ENCODE measurements at places on chromosomes 5 and 9. TPM values are rescaled to one million over a fixed set of nuclear protein-coding genes. Genes with fewer than 3 reads are reported as not detected.
A peak's percentile ranks its signal among the peaks of the same experiment; 100 is the strongest.

Gene PTPDC1
- polyA plus RNA-seq = 8.3 TPM

DNA sequence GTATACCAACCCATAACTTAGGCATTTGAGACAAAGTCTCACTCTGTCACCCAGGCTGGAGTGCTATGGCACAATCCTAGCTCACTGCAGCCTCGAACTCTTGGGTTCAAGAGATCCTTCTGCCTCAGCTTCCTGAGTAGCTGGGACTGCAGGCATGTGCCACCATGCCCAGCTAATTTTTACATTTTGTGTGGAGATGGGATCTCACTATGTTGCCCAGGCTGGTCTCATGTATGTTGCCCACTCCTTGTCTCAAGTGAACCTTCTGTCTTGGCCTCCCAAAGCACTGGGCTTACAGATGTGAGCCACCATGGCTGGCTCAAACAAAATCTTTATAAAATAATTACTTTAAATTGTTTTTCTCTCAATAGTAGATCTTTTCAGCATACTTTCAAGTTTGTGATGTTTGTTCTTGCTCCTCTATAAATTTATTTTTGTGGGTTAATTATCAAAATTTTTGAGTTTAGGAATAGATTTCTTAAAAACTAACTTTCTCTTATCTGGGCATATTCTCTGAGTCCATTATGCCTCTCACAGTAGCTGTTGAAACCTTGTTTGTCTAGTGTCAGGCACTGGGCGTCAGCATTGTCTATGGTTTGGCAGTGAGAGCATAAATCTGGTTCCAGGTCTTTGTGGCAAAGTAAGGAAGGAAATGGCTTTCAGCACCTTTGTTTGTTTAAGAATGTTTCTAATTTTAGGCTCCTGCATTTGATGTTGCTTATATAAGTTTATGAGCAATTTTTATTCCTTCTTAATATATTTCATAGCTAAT lies 38.7 kb downstream of the NLN start:
- DNase-seq = no peak

Gene ADAMTS19
- 18.4 TPM for polyA plus RNA-seq

Gene KIF27
- 7.8 TPM for polyA plus RNA-seq

Gene ORM2
- not detected for polyA plus RNA-seq

Gene STKLD1
- 2.2 TPM for polyA plus RNA-seq

Gene DBH
- polyA plus RNA-seq = 0.72 TPM

- no peak for DNase-seq
These were observed 144.5 kb upstream of the NUDT12 start for GRCh38 chr5:103706939-103707682.

Gene NIPAL4
- polyA plus RNA-seq = 0.37 TPM

DNA sequence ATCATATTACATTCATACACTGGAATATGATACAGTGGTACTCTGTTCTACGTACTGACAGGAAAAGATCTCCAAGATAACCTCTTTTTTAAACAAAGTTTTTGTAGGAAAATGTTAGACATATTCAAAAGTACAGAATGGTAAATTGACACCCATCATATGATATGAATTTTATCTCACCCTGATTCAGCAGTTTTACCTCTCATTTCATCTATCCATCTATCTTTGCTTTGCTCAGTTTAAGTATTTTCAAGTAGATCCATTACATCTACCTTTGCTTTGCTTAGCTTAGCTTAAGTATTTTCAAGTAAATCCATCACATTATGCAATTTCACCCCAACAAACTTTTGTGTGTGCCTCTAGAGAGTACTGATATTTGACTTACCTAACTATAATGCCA lies 14.3 kb downstream of the CCDC112 start:
- no peak for DNase-seq

Gene IFNA2
- polyA plus RNA-seq = not detected

- DNase-seq = no peak
These were observed 295.3 kb upstream of the TNC start for GRCh38 chr9:115413304-115413703.

Gene SLC1A3
- polyA plus RNA-seq = 18.5 TPM

Gene BARHL1
- not detected for polyA plus RNA-seq

Gene DRD1
- not detected for polyA plus RNA-seq

GRCh38 chr9:37994639-37995347 lies 74.2 kb downstream of the SHB start:
- DNase-seq = peak; percentile 60

- no peak for DNase-seq
These were observed 129.4 kb downstream of the C9orf152 start for GRCh38 chr9:110078604-110079003.

Gene TRPM3
- polyA plus RNA-seq = 0.19 TPM

- DNase-seq = no peak
These were observed 92.4 kb upstream of the CPLX2 start for GRCh38 chr5:175778951-175779503.

DNA sequence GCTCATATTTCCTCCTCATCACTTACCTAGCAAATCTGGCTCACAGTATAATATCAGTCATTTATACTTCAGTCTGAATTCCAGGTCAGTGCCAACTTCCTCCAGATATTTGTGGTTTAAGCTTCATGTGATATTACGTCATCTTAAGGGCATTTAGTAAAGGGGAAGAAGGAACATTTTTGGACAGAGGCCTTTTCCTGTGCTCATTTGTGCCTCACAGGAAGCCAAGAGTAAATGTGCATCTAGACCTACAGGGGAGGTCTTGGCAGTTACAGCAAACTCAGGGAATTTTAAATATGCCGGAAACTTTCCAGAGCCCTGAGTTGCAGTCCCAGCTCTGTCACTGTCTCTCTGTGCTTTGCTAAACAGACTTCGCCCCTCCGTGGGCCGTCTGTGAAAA lies 12.3 kb upstream of the KCNIP1 start:
- peak; percentile 62 for DNase-seq

Gene OBP2B
- polyA plus RNA-seq = not detected

Gene CNTNAP3B
- 5.6 TPM for polyA plus RNA-seq

DNA sequence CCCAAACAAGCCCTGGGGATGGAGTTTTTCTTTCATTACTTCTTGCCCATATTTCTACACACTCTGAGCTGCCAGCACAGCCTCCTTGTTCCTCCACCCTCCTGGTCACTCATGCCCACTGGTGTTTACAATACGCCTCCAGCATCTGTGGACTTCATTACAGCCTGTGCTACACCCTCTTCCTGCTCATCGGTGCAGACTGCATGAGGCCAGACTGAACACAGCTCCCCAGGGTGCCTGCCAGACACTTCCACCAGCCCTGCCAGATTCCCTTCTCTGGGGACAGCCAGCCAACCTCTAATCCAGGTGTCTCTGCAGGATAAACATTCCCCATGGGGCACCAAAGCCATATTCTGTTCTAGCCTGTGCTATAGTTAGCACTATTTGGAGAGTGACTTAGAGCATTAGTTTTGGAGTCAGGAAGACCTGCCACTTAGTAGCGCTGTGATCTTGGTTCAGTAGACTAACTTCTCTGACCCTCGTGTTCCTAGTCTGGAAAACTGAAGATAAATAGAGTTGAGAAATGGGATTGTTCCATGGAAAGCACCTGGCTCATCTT lies 163.8 kb upstream of the KLF4 start:
- no peak for DNase-seq

GRCh38 chr5:14733661-14734060 lies 69.1 kb downstream of the OTULIN start:
- no peak for DNase-seq

DNA sequence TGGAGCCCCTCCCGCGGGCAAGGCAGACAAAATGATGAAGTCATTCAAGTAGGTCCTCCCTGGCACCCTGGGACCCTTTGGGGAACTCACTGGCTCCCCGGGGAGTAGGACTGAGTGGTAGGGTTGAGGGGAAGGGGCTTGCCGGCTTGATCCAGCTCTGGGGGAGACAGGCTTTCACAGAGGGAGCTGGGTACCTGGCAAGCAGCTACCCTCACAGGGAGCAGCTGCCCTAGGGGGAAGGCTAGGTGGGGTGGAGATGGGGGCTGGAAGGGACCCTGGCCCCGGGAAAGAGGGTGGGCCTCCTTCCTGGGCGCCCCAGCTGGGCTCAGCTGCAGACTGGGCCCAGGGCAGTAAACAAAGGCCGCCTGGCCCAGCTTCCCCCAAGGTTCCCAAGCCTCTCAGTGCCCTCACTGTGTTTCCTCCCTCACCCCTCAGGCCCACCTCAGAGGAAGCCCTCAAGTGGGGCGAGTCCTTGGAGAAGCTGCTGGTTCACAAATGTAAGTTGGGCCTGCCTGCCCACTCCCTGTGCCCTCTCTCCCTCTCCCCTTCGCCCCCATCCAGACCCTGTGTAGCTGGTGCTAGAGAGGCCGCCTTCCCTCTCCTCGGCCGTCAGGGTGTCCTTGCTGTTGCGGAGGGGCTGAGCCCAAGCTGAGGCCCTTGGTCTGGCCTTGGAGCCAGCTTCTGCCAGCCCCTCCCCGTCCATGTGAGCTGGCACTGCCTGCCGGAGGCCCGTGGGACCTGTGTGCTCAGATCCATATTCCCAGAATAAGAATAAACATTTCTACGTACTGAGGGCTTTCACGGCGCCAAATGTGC lies 131.2 kb downstream of the RGS3 start:
- no peak for DNase-seq

- no peak for DNase-seq
These were observed at the start of gene C5 for GRCh38 chr9:121050128-121050988. Gene C5, minus strand, starts transcription at chr9:121050275. Its CDS starts 29 bp downstream, at chr9:121050246.

- DNase-seq = no peak
These were observed 36.3 kb upstream of the CDKN2AIPNL start for GRCh38 chr5:134447815-134448520.

GRCh38 chr5:76736679-76737556 lies 21.0 kb downstream of the F2R start:
- no peak for DNase-seq

- DNase-seq = no peak
These were observed 4.1 kb downstream of the FBXW11 start for GRCh38 chr5:172002310-172002709.

GRCh38 chr5:145723516-145723915 lies 111.6 kb downstream of the PRELID2 start:
- DNase-seq = no peak

Gene OR13C2
- not detected for polyA plus RNA-seq

Gene ST8SIA4
- polyA plus RNA-seq = 4.6 TPM

DNA sequence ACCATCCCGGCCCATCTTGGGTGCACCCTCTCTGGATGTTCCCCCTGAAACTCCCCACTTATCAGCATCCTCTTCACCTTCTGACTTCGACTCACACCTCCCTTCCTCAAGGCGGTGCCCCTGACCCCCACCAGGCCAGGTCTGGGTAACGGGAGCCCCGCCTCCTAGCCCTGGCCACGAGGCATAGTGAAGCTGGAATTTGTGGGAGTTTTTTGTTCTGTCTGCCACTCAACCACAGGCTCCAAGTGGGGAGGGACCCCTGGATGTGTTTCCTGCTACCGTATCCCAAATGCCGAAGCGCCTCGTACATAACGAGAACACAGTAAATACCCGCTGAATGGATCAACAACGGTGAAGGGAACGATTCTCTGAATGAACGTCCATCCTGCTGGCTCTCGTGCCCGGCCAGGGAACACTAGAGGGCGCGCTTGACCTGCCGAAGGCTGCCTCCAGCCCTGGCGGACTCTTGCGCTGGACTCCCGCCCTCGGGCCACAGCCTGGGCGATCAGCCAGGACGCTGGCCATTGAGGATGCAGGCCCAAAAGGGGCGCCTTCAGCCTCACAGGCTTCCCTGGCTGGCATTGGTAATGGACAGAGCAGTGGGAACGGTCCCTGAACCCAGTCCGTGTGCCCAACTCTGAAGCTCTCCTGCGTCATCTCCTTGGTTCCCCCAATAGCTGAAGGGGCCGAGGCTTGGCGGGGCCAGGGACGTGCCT lies 47.3 kb upstream of the PHYKPL start:
- DNase-seq = peak; percentile 45

DNA sequence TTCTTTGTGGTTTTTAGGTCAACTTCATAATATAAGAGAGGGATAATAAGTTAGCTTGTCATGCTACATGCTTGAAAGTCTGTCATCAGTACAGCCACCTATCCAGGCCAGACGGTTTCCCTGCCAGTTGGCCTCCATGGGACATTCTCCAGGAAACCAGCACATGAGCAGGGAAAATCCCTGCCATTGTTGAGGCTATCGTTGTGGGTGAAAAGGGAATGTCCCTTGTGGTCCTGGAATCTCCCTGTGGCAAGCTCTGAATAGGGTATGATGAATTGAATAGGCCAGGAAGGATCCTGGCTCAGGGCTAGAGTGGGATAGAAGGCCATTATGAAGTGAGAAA lies 12.3 kb downstream of the F2RL1 start:
- DNase-seq = no peak

DNA sequence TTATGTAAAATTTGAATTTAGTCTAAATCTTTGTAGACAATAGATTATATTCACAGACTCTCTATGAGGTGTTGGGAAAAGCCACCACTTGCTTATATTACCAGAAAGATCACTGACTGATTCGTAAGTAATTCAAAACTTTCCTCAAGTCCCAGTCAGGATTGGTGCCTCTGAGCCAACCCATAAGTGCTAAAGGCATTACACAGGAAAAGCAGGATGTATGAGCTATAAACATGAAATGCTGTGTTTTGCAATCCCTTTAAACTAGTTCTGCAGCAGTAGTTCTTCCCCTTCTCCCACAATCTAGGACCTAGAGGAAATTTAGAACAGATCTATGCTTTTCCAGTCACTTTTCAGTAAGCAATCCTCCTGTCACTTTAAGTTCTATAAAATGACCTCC lies 48.0 kb downstream of the SHLD3 start:
- DNase-seq = no peak

DNA sequence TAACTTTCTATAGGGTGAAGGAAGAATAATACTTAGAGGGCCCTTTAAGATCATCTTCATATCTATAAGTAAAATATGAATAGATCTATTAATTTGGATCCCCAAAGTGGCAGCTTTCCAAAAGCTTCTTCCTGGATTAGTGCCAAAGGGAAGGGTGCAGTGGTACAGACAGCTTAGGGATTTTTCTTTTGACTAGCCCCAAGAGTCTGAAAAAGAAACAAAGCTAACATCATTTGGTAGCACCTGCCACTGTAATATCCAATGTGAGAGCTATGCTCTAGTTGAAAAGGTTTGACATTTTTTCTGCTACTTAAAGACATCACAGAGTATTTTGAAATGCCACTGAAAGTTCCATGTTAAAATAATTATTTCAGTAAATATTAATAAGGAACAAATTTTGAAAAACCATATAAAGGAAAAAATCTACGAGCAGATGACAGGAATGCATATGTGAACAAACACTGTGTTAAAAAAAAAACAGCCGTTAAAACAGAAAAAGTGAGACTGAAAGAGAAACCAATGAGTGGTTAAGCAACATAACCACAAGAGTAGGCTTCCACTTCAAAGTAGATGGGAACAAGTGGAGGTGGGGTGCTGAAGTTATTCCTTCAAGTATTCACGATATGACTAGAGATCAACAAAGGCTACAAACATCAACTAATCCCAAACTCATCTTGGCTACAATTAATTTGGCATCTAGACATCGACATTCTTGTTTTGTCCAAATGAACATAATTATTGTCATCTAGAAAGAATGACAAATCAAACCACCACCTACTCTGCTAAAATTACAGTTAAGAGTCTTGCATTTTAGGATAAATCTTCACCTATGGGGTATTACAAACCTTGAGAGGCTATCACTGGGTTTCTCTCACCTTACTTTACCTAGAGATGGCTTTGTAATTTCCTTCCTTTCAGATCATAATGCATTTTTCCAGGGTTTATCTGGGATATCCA lies 137.5 kb downstream of the CPLANE1 start:
- DNase-seq = no peak

Gene ADAMTS16
- 5.3 TPM for polyA plus RNA-seq

- DNase-seq = no peak
These were observed 68.9 kb upstream of the PITX1 start for GRCh38 chr5:135102716-135103574.

GRCh38 chr9:1580215-1580614 lies 434.9 kb upstream of the SMARCA2 start:
- no peak for DNase-seq

GRCh38 chr9:34654323-34655051 lies 2.5 kb downstream of the IL11RA start:
- no peak for DNase-seq
